ENCODE measurements at places on chromosomes 2 and 18.

GRCh38 chr2:239852272-239852671 is 172.9 kb downstream of the NDUFA10 start:
- no peak for DNase-seq

- no peak for DNase-seq
Observed at GRCh38 chr2:39779341-39779851, 338 bp upstream of the THUMPD2 start.

DNA sequence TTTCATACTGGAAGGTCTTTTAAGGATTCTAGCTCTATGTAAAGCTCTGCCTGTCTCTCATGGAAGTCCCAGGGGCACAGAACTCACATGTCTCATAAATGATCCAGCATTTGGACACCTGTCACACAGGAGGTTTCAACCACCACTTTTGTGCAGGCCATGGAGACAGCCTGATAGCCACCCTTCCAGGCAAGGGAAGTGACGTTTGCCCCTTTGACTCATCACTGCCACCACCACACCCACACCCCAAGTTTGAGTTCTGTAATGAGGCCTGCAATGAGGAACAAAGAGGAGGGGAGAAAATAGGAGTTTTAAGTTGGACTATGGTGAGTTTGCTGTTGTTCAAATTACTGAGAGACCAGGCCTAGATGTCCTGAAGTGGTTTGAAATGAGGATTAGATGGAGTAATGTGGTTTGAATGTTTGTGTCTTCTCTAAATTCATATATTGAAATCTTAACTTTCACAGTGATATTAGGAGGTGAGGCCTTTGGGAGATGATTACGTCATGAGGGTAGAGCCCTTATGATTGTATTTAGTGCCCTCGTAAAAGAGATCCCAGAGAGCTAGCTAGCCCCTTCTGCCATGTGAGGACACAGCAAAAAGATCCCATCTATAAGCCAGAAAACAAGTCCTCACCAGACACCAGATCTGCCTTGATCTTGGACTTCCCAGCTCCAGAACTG is 175.3 kb upstream of the EPHA4 start:
- DNase-seq = no peak

DNA sequence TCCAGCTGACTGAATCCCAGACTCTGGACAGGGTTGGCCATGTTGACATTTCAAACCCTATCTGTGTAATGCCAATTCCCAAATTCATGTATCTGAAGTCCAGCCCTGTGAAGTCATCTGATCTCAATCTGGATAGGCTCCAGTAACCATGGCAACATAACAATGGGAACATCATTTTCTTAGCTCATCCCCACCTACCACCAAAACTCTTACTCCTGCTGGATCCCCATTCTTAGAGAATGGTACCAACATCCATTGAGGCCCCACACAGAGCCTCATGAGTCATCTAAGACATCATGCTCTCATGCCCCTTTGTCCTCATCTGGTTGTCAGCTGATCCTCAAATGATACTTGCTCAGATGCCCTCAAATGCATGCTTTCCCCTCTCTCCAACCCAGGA is 58.9 kb upstream of the TEX51 start:
- no peak for DNase-seq

- no peak for DNase-seq
Observed at GRCh38 chr2:127052771-127053691, 53.9 kb downstream of the BIN1 start.

DNA sequence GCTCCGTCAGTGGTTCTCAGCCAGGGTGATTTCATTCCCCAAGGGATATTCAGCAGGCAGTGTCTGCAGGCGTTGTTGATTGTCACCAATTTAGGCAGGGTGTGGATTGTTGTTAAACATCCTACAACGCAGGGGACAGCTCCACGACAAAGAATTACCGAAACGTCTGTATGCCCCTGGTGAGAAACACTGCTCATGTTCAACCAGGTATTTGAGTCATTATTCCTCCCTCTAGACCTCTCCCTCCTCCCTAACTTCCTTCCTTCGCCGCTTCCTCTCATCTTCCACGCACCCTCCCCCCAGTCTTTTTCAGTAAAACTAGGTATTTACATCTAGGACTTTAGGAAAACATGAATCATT is 50.8 kb downstream of the NCK2 start:
- no peak for DNase-seq

DNA sequence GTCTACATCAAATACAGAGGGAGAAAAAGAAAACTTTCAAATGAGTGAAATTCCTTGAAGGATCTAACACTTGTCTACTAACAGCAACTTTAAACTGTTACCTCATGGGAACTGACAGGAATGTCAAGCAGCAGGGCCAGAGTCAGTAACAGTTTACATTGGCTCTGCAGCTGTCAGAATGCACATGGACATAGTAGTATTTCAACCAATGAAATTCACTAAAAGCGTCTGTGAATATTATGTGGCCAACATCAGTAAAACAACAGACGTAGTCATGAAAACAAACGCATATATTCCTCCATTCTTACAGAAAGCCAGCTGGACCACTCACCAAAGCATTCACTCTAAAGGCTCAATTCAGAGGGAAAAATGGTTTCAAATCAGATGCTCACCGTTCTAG is 79.3 kb upstream of the RNU4ATAC start:
- no peak for DNase-seq

GRCh38 chr18:42351455-42351854 is 396.4 kb downstream of the PIK3C3 start:
- DNase-seq = no peak

GRCh38 chr2:24813691-24814137 is 20.5 kb downstream of the CENPO start:
- no peak for DNase-seq

DNA sequence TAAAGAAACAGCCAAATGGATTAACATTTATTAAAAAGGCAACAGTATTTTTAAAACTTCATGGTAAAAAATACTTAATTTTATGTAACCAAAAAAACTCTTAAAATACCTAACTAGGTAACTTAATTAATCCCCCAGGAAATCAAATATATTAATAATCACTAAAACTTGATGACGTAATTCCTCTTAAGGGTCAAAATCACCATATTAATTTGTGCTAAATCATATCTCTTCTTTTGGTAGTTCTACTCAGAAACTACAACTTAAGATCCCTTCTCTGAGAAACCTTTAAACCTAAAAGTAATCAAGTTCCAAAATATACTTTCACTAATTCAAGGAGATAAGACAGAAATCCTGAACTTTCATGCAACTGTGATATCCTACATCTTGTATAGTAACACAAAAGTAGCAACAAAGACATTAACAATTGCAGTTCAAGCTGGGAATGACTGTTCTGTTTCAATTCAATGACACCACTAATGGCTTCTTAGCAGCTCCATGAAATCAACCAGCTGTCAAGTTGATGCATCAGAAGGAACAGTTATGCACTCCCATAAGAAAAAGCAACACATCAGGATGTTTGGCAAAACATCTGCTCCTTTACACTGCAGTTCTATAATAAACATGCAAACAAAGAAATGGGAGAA is 4.0 kb downstream of the BAZ2B start:
- peak; percentile 84 for DNase-seq

DNA sequence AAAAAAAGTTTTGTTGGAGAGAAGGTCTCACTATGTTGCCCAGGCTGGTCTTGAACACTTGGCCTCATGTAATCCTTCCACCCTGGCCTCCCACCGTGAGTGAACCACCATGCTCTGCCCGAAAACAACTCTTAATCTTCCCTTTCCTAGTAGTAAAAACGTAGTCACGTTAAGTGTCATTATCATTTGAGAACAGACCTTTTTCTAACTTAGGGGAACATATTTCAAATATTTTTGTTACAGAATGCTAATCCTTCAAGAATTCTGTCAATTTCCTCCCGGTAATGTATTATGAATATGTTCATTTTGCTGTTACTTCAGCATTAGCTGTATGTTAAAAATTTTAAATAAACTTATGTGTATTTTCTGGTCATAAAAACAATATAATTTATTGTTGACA is 49.7 kb downstream of the MTA3 start:
- no peak for DNase-seq

GRCh38 chr18:45910405-45911023 is 56.6 kb downstream of the EPG5 start:
- peak; percentile 4 for DNase-seq

GRCh38 chr2:172311921-172312345 is 115.5 kb upstream of the ITGA6 start:
- DNase-seq = no peak

- DNase-seq = no peak
Observed at GRCh38 chr18:39414009-39414700, 1848.6 kb upstream of the CELF4 start.

- no peak for DNase-seq
Observed at GRCh38 chr2:237980751-237981150, 13.9 kb downstream of the UBE2F start.

DNA sequence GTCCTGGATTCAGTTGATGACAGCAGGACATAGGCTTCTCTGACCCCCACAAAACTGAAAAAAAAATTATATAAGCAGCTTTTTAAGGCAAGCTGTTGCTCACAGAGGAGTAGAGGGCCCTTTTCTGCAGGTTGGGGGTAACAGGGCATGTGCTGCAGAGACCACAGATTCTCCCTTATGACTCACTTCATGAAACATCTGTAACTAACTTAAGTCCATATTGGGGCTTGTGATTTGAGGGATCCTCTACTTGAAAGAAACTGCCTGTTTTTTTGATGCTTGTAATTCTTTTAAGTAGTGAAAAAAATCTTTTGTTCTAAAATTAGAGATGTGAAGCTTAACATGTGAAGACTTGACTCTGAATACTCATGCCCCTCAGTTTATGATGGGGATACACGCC is 33.4 kb downstream of the XRCC5 start:
- no peak for DNase-seq

GRCh38 chr2:152165780-152166179 is 9.8 kb downstream of the STAM2 start:
- no peak for DNase-seq

- no peak for DNase-seq
Observed at GRCh38 chr2:176575237-176575744, 306.0 kb downstream of the MTX2 start.

DNA sequence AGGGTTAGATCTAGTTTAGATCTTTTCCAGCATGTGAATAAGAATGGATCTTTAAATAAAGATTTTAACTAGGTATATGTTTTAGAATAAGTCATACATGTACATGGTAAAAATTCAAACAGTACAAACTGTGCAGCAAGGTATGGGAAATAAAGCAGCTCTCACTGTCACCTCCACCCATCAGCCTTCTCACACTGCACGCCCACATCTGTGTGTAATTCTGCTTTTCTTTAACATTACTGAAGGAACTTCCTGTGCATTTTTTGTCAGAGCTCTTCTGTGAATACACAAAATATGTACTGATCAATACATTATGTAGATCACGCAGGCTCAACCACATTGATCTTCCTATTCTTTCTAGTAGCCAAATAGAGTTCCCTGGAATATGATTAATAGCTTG is 3.4 kb downstream of the CASP8 start:
- DNase-seq = no peak

- DNase-seq = no peak
Observed at GRCh38 chr2:54750040-54750439, 26.6 kb downstream of the EML6 start.

- no peak for DNase-seq
Observed at GRCh38 chr18:46915800-46916550, 1.3 kb downstream of the PIAS2 start.

- DNase-seq = no peak
Observed at GRCh38 chr2:143933946-143934569, 585.9 kb downstream of the ZEB2 start.

DNA sequence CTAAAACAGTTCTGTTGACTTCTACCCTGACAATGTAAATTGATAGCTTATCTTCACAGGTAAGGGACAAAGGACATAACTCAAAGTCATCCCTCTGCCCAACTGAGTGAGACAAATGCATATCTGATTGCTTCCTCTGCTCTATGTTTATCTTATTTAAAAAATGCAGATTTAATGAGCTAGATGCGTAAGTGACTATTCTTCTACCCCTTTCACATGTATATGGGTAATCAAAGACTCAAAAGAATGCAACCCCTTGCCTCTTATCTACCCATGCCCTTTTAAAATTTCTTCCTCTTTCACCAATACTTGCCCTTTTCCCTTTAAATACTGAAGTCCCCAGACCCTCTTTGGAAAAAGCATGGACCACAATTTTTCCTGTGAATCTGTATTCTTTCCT is 253.4 kb downstream of the WDPCP start:
- DNase-seq = no peak

GRCh38 chr18:71986351-71987050 is 557.6 kb downstream of the CBLN2 start:
- DNase-seq = no peak

DNA sequence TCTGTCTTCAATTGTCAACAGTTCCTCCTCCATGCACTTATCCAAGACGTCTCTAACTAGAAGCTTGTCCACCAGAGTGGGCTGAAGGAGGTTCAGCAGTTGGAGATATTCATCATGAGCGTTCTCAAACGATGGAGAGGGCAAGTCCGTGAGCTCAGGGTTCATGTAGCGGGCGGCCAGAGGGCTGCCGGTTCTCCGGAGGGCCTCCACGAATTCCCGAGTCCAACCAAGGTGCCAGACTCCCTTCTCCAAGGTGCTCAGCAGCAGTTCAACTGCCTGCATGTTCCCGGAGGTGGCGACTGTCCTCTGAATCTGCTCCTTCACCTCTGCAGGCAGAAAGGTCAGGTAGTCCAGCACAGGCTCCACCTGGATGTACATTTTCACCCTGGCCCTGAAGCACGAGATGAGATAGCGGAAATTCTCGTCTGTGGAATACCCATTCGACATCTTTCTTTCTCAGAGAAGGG is 590 bp downstream of the IFIH1 start:
- DNase-seq = no peak

- DNase-seq = no peak
Observed at GRCh38 chr2:62589691-62590356, 83.8 kb upstream of the TMEM17 start.

Data from NCI-H1694 treated with DMSO at 0.1 percent for 48 hours (cell line).